ENCODE measurements at places on chromosomes 3 and 15.
A peak's percentile ranks its signal among the peaks of the same experiment; 100 is the strongest.

GRCh38 chr3:94794563-94794962, 731.7 kb downstream of the NSUN3 start:
- no peak for DNase-seq

DNA sequence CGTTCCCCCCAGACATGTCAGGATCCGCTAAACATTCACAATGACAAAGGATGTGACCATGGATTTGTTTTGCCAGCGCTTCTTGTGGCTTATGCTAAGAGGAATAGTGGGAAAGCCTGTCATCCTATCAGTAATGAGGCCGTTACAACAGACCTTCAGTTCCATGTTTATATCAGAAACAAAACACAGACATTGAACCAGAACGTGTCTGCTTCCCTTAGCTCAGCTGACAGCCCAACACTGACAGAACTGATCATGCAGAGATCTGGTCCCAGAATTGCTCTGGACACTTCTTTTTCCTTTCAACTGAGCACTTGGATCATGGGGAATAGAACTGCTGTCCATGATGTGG, 58.3 kb upstream of the MYZAP start:
- no peak for DNase-seq

- DNase-seq, result no peak
Observed at GRCh38 chr3:4506559-4507023, 13.4 kb downstream of the ITPR1 start.

DNA sequence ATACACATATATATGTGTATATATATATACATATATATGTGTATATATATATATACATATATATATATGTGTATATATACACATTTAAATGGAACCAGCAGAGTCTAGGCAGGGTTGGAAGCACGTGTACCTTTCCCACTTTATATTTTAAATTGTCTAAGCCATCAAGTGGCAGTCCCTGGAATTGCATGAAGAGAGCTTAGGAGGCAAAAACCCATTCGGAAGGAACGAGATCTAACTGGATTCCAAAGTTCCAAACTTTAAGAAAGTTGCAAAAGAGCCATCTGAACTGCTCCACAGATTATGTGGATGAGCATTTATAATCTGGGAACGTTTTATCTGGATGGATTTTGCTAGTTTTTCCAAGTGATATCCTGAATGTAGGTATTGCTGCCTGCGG, 186.5 kb downstream of the FOXP1 start:
- peak; percentile 4 for DNase-seq

- no peak for DNase-seq
Observed at GRCh38 chr15:66875588-66876420, 173.8 kb downstream of the SMAD6 start.

Measured in midbrain (tissue), 1 donor.